Activated T-helper 2 cell treated with anti-CD3 and anti-CD28 coated beads, Interferon-gamma antibody, Interleukin-2, Interleukin-4, amounts not matched to agents 10 μg/mL and 5 μg/mL and 100 μg/mL, durations not matched to agents 14 hours and 24 hours and 36 hours (primary cell): ENCODE measurements at places on chromosomes 12 and 14. TPM values are rescaled to one million over a fixed set of nuclear protein-coding genes. Genes with fewer than 3 reads are reported as not detected.

PPFIA2 gene
- not detected in 2 replicates for total RNA-seq

CLEC2A gene
- total RNA-seq: not detected in 2 replicates

PTHLH gene
- not detected in 2 replicates for total RNA-seq

CABP1 gene
- total RNA-seq: 0.27 and 0.41 TPM in 2 replicates

TEX22 gene
- 4.7 and 5.0 TPM in 2 replicates for total RNA-seq

ABCD4 gene
- total RNA-seq: 46.2 and 48.5 TPM in 2 replicates
